ENCODE measurements at places on chromosomes 2 and 18.

- no peak overlapping the region for H3K4me3 ChIP-seq
- H3K27ac ChIP-seq = no peak overlapping the region
- no peaks in the 10 kb centered on the region for H3K36me3 ChIP-seq
- no peaks in the 10 kb centered on the region for H3K27me3 ChIP-seq
- no peaks in the 10 kb centered on the region for H3K4me1 ChIP-seq
These were observed 135.5 kb downstream of the GAREM1 start for GRCh38 chr18:32335228-32335627.

DNA sequence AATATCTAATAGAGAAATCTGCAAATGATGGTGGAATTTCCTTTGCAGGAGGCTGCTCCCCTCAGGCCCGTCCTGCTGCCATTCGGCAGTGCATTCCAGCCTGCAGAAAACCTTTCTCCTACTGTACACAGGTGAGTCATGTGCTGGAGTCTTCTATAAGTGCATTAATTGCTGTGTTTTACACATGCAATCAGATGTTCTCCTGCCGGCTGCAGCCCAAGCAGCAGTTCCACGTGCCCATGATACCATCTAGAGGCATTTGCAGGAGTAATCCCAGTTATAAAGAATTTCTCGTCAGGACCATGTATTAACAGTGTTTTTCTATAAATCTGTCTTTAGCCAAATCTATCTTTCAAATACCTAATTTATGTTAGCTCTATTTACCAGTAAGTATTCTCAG, 304.7 kb upstream of the HNMT start:
- H3K36me3 ChIP-seq = no peaks in the 10 kb centered on the region
- no peak for DNase-seq
- H3K4me3 ChIP-seq = no peak overlapping the region
- H3K4me1 ChIP-seq = no peaks in the 10 kb centered on the region

DNA sequence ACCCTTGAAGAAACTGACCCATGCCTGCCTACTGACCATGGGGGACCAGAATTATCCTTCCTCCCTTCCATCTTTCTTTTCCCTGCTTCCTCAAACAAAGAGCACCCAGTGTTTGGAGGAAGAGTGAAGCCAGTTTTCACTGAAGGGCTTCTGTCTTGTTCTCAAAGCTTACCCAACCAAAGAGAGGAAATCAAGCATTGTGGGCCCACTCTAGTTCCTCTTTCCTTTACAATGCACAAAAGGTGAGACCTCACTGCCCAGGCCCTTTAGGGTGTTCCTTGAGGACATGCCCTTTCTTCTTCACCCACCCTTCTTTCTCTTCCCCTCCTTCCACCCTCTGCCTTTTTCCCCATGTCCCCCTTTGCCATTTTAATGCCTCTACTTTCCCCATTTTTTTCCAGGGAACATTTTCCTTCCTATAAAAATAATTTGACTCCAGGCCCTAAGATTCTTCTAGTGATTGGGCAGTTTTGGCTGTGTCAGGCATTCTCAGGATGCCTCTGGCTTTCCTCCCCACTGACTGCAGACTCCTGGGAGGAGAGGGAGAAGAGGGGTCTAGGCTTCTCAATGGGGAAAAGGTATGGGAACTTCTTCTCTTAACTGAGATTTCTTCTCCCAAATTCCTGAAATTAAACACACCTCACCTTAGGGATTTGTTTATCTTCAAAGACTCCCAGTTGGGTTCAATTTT, 126.6 kb upstream of the RMDN2 start:
- H3K36me3 ChIP-seq = no peaks in the 10 kb centered on the region
- H3K4me1 ChIP-seq = peaks cover 10% of the 10 kb centered on the region
- DNase-seq = no peak
- H3K27ac ChIP-seq = no peak overlapping the region

DNA sequence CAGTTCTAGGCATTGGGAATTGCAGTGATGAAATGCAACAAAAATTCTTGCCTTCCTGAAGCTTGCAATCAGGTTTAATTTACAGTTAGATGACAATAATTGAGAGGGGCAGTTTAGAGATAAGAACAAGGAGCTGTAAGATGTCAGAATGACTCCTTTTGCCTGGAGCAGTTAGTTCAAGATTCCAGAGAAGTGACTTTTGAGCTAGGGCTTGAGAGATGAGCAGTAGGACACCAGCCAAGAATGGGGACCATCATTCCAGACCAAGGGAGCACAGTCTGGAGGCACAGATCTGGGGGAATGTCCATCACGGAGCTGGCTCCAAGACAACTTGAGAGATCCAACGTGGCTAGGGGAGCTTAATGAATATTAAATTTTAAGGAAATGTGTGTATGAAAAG, 26.8 kb downstream of the CACNB4 start:
- H3K27ac ChIP-seq = no peak overlapping the region
- no peaks in the 10 kb centered on the region for H3K36me3 ChIP-seq
- no peak for DNase-seq

GRCh38 chr18:21241301-21242048, 557 bp upstream of the GREB1L start:
- DNase-seq = no peak
- H3K36me3 ChIP-seq = no peaks in the 10 kb centered on the region
- H3K27ac ChIP-seq = no peak overlapping the region
- H3K27me3 ChIP-seq = no peaks in the 10 kb centered on the region
- peak overlapping the region; percentile 88 for H3K4me3 ChIP-seq

- no peak for DNase-seq
- H3K27ac ChIP-seq = no peak overlapping the region
- peaks cover 20% of the 10 kb centered on the region for H3K4me1 ChIP-seq
- no peak overlapping the region for H3K4me3 ChIP-seq
These were observed 176.5 kb upstream of the CTAGE1 start for GRCh38 chr18:22594155-22594690.

- no peaks in the 10 kb centered on the region for H3K4me1 ChIP-seq
- no peak overlapping the region for H3K27ac ChIP-seq
- H3K36me3 ChIP-seq = no peaks in the 10 kb centered on the region
- no peaks in the 10 kb centered on the region for H3K27me3 ChIP-seq
These were observed 34.9 kb downstream of the OSBPL1A start for GRCh38 chr18:24362757-24363156.

DNA sequence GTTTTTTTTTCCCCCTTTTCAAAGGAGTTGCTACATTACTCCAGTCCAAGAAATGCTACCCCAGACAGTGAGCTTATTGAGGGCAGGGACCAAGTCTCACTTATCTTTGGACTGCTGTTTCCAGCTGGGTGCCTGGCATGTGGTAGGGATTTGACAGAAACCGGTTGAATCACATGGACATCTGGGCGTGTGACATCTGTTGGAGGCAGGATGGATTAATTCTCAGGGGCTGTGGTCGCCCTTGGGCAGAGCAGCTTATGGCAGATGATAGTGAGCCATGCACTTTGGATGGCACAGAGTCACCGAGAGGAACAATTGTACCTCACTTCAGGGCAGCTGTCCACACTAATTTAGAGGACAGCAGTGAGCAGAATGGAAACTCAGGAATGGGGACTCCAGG, 254.6 kb upstream of the ID2 start:
- DNase-seq = no peak
- no peak overlapping the region for H3K27ac ChIP-seq
- no peak overlapping the region for H3K4me3 ChIP-seq
- H3K36me3 ChIP-seq = no peaks in the 10 kb centered on the region
- peaks cover 11% of the 10 kb centered on the region for H3K4me1 ChIP-seq
- no peaks in the 10 kb centered on the region for H3K27me3 ChIP-seq

- H3K36me3 ChIP-seq = no peaks in the 10 kb centered on the region
- H3K27me3 ChIP-seq = no peaks in the 10 kb centered on the region
- no peak for DNase-seq
- H3K4me1 ChIP-seq = peaks cover 17% of the 10 kb centered on the region
These were observed 7.3 kb downstream of the PXDN start for GRCh38 chr2:1736997-1737480.

DNA sequence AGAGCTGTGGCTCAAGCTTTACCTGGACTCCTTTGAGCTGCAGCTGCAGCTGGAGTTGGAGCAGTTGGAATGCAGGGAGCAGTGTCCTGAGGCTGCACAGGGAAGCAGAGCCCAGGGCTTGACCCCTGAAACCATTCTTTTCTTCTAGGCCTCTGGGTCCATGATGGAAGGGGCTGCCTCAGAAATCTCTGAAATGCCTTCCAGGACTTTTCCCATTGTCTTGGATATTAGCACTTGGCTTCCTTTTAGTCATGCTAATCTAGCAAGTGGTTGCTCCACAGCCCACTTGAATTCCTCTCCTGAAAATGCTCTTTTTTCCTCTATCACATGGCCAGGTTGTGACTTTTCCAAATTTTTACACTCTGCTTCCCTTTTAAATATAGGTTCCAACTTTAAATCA, 108.6 kb upstream of the RNF152 start:
- H3K4me1 ChIP-seq = no peaks in the 10 kb centered on the region
- no peak overlapping the region for H3K4me3 ChIP-seq
- no peaks in the 10 kb centered on the region for H3K27me3 ChIP-seq
- no peaks in the 10 kb centered on the region for H3K36me3 ChIP-seq
- H3K27ac ChIP-seq = no peak overlapping the region

DNA sequence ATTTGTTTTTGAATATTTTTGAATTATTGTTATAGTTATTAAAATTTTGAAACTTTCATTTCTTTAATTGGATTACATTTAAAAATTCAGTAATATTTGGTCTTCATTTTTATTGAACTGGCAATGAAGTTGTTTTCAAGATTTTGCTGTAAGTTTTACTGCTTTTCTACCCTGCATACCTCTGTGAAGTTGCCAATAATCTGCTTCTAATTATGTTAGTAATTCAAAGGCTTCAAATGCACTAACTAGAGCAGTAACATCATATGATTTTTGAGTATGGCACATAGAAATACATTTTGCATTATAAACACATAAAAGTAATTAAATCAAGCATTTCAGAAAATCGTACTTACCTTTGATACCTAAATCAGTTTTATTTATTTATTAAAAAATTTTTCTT, 40.3 kb upstream of the FAM171B start:
- H3K4me3 ChIP-seq = no peak overlapping the region
- no peak overlapping the region for H3K27ac ChIP-seq
- no peak for DNase-seq
- H3K4me1 ChIP-seq = no peaks in the 10 kb centered on the region
- no peaks in the 10 kb centered on the region for H3K27me3 ChIP-seq
- peaks cover 13% of the 10 kb centered on the region for H3K36me3 ChIP-seq

- H3K27ac ChIP-seq = peak overlapping the region; percentile 4
- DNase-seq = no peak
- H3K36me3 ChIP-seq = no peaks in the 10 kb centered on the region
- H3K4me1 ChIP-seq = peaks cover 52% of the 10 kb centered on the region
These were observed 111.6 kb downstream of the SMAD7 start for GRCh38 chr18:48838921-48839818.

GRCh38 chr2:68083346-68083745, 20.5 kb upstream of the C1D start:
- no peaks in the 10 kb centered on the region for H3K4me1 ChIP-seq
- no peaks in the 10 kb centered on the region for H3K27me3 ChIP-seq
- no peak overlapping the region for H3K4me3 ChIP-seq
- H3K36me3 ChIP-seq = no peaks in the 10 kb centered on the region
- H3K27ac ChIP-seq = no peak overlapping the region
- no peak for DNase-seq

- no peak overlapping the region for H3K4me3 ChIP-seq
- H3K36me3 ChIP-seq = no peaks in the 10 kb centered on the region
- no peak for DNase-seq
- H3K27ac ChIP-seq = no peak overlapping the region
- no peaks in the 10 kb centered on the region for H3K4me1 ChIP-seq
These were observed 8.2 kb downstream of the APLF start for GRCh38 chr2:68475576-68475975.

DNA sequence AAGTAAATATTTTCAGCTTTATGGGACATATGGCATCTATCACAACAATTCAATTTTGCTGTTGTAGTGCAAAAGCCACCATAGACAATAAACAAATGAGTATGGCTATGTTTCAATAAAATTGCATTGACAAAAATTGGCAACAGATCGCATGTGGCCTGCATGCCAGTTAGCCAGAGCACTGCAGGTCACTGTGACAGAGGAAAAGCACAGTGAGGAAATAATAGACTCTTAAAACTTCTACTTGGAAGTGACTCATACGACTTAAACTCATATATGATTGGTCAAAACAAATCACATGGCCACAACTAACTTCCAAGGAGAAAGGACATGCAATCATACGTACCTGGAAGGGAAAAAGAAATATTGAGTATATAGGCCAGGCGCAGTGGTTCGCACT, 44.4 kb downstream of the EXOC6B start:
- H3K27me3 ChIP-seq = no peaks in the 10 kb centered on the region
- H3K4me3 ChIP-seq = no peak overlapping the region
- no peak for DNase-seq
- peaks cover 10% of the 10 kb centered on the region for H3K4me1 ChIP-seq

DNA sequence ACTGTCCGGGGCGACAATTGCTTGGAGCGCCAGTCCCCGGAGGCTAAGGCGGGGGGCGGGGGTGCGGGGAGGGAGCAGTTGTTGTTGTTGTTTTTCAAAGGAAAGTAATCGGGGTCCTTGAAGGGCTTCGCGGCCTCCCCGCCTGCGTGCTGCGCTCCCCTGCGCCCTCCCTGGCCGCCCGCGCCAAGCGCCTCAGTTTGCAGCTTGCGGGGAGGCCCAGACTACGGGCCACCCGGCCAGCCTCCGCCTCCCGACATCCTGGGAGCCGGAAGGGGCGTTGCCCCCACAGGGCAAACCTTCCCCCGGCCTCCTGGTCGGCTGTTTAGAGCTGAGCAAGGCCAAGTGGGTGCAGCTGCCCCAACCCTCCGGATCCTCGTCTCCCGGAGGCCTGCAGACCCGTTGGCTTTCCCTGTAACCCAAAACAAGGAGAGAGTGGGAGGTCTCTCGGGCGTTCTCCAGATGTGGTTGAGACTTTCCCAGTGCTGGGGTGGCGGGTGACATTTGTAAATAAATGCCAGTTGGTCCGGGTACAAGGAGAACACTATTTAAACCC, 3.7 kb upstream of the SIX3 start:
- H3K27ac ChIP-seq = no peak overlapping the region
- peaks cover 18% of the 10 kb centered on the region for H3K4me1 ChIP-seq
- peak overlapping the region; percentile 66 for H3K4me3 ChIP-seq
- no peak for DNase-seq
- peaks cover 38% of the 10 kb centered on the region for H3K27me3 ChIP-seq
- no peaks in the 10 kb centered on the region for H3K36me3 ChIP-seq

GRCh38 chr2:47057687-47058002, 97.5 kb downstream of the STPG4 start:
- H3K36me3 ChIP-seq = peaks cover 8% of the 10 kb centered on the region
- DNase-seq = no peak
- no peaks in the 10 kb centered on the region for H3K27me3 ChIP-seq
- H3K4me1 ChIP-seq = peaks cover 55% of the 10 kb centered on the region
- no peak overlapping the region for H3K4me3 ChIP-seq

DNA sequence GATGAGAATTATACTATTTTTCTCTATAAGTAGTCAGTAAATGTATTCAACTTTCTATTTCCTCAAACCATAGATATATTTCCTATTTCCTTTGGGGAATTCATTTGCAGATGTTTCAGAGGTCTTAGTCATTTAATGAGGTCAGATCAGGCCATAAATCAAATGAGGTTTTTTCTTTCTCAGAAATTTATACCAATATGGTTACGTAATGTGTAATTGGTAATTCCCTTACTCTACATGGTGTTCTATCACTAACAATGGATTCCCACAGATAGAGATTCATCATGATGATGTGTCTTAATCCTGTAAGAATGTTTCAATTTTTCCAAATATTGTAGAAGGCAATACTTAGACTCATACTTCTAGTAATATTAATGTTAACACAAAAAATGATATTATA, 108.0 kb downstream of the DPP4 start:
- DNase-seq = no peak
- H3K4me3 ChIP-seq = no peak overlapping the region
- no peaks in the 10 kb centered on the region for H3K36me3 ChIP-seq
- no peaks in the 10 kb centered on the region for H3K4me1 ChIP-seq
- no peaks in the 10 kb centered on the region for H3K27me3 ChIP-seq

Measured in thoracic aorta (tissue), 2 donors.